ENCODE measurements at places on chromosomes 5 and 9.

DNA sequence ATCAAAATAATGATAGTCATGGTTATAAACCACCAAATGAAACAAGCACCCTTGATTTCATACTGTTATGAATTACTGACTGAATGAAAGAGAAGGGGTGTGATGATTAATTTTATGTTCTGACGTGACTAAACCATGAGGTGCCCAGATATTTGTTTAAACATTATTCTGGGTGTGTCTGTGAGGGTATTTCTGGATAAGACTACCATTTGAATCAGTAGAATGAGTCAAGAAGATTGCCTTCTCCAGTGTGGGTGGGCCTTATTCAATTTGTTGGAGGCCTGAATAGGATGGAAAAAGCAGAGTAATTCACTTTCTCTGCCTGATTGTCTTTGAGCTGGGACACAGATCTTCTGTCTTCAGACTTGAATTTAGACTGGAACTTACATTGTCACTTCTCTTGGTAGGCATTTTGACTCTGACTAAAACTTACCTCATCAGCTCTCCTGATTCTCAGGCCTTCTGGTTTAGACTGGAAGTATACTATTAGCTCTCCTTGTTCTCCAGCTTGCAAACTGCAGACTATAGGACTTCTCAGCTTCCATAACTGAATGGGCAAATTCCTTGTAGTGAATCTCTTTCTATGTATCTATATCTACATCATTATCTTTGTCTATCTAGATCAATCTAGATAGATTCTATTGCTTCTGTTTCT is 321.9 kb upstream of the TARS1 start:
- DNase-seq: no peak

DNA sequence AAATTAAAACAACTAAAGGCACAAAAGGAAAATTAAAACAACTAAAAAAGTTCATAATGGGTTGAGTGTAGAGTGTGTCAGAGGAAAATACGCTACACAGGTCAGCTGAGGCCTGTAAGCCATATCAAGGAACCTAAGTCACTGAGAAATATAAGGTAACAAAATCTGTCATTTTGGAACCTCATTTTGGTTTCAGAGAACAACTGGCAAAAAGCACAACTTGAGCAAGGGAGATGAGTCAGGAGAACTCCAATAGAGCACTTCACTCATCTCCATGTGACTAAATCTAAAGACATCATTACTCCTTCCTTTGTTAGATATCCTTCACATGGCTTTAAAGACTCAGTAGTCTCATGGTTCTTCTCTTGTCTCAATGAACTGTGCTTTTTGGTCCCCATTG is 269.4 kb upstream of the POU5F2 start:
- no peak for DNase-seq

DNA sequence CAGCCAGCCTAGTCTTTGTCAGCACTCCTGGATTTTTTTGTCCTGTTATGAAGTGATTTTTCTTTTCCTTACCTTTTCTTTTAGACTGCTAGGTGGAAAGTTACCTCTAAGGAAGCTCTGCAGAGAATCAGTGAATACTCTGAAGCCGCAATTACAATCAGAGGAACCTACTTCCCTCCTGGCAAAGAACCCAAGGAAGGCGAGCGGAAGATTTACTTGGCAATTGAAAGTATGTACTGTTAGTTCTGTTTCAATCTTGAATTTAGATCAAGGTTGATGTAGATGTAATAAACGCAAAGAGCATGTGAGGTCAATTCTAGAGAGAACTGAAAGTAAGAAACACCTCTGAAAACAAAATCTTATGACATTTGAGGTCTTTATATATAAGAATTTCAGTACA is 27.0 kb upstream of the C5orf24 start:
- no peak for DNase-seq

DNA sequence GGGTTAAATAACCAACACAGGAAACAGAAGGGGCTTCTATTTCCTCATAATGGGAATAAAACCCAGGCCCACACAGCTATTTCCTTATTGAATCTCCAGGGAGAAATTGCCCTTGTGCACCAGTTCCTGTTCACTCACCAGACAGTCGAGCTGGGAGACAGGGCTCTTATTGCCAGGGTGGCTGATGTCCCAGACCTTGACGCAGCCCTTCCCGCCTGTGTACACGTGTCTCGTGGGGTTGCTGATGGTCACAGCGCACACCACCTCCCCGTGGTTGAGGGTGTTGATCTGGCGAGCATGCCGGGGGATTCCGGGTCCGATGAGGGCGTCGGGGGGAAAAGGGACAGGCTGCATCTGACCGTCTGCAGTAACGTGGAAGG is 96.5 kb downstream of the TLE1 start:
- DNase-seq: no peak
